ENCODE measurements at places on chromosomes 7 and 10. TPM values are rescaled to one million over a fixed set of nuclear protein-coding genes. Genes with fewer than 3 reads are reported as not detected.

Gene CFAP69
- 1.1 TPM for total RNA-seq

Gene CLCN1
- total RNA-seq = 0.68 TPM

Gene NUP42
- 18.2 TPM for total RNA-seq

GRCh38 chr7:121480058-121480457 is 84.0 kb upstream of the FAM3C start:
- ATAC-seq = peak; percentile 66

DNA sequence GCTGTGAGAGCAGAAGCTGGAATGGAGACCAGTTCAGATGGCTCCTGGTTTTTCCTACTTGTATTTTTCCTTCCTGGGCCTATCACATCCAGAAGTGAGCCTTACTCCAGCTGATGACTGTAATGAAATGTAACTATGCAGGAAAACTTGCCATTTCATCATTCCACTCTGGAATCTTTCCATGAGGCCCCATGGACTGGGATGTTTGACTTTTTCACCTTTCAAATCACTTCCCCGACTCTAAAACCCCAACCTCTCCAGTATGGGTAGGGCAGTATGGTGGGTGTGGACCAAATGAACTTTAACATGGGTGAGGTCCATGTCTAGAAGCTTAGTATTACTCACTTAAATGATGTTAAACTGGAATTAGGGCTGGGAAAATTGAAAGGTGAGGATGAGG is 40.3 kb upstream of the DLD start:
- no peak for ATAC-seq
